ENCODE measurements at places on chromosomes 1 and 21.

DNA sequence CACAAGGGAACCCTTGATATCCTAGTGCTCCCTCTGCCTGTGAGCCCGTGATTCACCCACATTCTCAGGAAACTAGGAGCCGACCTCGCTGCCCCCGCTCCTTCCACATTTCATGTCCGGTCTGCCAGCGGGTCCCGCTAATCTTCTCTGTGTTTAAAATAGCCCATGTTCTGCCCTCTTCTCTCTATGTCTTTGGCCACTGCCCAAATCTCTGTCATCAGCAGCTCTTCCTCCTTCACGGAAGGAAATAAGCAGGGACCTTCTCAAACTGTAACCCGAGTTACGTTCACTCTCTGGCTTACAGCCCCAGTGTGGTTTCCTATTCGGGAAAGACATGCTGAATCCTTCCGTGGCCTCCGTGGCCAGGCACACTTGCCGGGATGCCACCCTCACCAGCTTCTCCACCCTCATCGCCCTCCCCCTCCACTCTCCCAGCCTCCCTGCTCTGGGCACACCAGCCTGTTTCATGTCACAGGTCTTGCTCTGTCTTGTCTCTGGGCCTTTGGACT is 21.1 kb upstream of the UBXN10 start:
- H3K27ac ChIP-seq, result no peak overlapping the region
- no peak overlapping the region for H3K4me3 ChIP-seq
- no peaks in the 10 kb centered on the region for H3K4me1 ChIP-seq
- H3K36me3 ChIP-seq, result no peaks in the 10 kb centered on the region
- DNase-seq, result no peak

DNA sequence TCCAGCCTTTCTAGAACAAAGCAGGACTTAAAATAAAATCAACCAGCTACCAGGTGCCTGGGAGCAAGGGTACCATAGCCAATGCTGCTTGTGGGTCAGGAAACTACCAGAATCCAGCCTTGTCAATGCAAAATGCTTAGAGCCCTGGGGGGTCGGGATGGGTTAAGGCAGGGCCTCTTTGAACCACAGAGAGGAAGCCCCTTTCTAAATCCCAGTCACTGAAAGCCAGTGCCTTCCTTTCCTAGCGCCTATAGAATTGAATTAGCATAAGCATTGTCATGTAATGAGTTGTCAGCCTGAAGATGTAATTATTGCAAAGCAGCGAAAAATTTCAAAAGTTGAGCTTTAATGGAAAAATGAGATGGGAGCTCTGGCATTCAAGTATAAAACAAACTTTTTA is 176.6 kb upstream of the DAB1 start:
- H3K36me3 ChIP-seq, result no peaks in the 10 kb centered on the region
- H3K4me3 ChIP-seq, result no peak overlapping the region
- no peaks in the 10 kb centered on the region for H3K4me1 ChIP-seq
- DNase-seq, result no peak
- no peak overlapping the region for H3K27ac ChIP-seq

DNA sequence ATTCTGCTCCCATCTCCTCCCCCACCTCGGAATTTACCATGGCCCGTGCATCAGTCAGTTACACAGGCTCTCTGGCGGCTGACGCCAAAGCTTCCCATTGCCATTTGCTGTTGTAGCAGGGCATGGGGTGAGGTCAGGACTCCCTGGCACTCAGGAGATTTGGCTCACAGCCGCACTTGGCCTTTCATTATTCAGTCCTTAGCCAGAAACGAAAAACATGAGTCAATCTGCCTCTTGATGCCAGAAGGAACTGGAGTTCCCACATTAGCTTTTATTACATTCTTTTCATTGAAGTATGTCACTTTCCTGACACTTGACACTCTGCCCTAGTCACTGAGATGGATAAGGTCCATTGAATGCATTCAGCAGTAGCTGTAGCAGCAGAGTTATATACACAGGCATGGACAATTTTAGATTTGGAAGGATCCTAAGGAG is 260.6 kb downstream of the CACNA1E start:
- H3K36me3 ChIP-seq, result no peaks in the 10 kb centered on the region
- no peak for DNase-seq
- H3K4me3 ChIP-seq, result no peak overlapping the region
- no peak overlapping the region for H3K27ac ChIP-seq
- H3K4me1 ChIP-seq, result no peaks in the 10 kb centered on the region

DNA sequence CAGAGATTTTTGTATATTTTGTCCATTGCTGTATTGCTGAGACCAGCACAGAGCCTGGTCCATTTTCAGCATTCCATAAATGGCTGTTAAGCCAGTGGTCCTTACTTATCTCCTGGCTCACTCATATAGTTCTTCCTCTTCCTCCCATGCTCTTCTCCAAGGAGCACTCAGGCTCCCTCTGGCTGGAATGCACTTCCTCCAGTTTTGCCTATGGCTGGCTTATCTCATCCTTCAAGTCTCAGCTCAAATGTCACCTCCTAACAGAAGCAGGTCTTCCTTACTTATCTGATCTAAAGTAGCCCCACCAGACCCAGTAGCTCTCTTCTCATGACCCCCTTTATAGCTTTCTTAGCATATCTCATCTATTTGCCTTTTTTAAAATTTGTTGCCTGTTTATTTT is 146.9 kb downstream of the SLC30A10 start:
- DNase-seq, result no peak
- no peaks in the 10 kb centered on the region for H3K27me3 ChIP-seq
- no peaks in the 10 kb centered on the region for H3K4me1 ChIP-seq
- no peaks in the 10 kb centered on the region for H3K36me3 ChIP-seq

GRCh38 chr1:37849480-37849879 is 9.9 kb downstream of the MTF1 start:
- H3K36me3 ChIP-seq, result peaks cover 30% of the 10 kb centered on the region
- DNase-seq, result no peak
- H3K27ac ChIP-seq, result no peak overlapping the region
- H3K4me3 ChIP-seq, result no peak overlapping the region

GRCh38 chr1:91700771-91701471 is 185.0 kb downstream of the TGFBR3 start:
- peaks cover 37% of the 10 kb centered on the region for H3K4me1 ChIP-seq
- DNase-seq, result no peak
- H3K27ac ChIP-seq, result no peak overlapping the region
- peaks cover 75% of the 10 kb centered on the region for H3K36me3 ChIP-seq

DNA sequence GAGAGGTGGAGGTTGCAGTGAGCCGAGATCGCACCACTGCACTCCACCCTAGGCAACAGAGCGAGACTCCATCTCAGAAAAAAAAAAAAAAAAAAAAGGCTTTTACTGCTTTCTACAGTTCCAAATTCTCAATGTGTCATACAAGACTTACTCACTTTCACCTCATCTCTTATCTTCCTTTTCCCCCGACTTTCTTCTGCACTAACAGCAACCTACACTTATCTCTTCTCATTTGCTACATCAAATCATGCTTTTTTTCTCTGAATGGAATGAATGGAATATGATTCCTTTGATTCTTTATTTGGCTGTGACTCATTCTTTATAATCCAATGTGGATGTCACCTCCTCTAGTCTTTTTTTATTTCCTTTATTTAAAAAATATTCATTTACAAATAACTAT is 168.4 kb upstream of the DMRTA2 start:
- H3K4me1 ChIP-seq, result no peaks in the 10 kb centered on the region
- H3K27ac ChIP-seq, result no peak overlapping the region
- no peaks in the 10 kb centered on the region for H3K27me3 ChIP-seq
- H3K36me3 ChIP-seq, result peaks cover 15% of the 10 kb centered on the region

GRCh38 chr1:8134546-8135235 is 108.6 kb upstream of the ERRFI1 start:
- peaks cover 25% of the 10 kb centered on the region for H3K27me3 ChIP-seq
- no peaks in the 10 kb centered on the region for H3K4me1 ChIP-seq
- no peak overlapping the region for H3K4me3 ChIP-seq
- H3K36me3 ChIP-seq, result no peaks in the 10 kb centered on the region

DNA sequence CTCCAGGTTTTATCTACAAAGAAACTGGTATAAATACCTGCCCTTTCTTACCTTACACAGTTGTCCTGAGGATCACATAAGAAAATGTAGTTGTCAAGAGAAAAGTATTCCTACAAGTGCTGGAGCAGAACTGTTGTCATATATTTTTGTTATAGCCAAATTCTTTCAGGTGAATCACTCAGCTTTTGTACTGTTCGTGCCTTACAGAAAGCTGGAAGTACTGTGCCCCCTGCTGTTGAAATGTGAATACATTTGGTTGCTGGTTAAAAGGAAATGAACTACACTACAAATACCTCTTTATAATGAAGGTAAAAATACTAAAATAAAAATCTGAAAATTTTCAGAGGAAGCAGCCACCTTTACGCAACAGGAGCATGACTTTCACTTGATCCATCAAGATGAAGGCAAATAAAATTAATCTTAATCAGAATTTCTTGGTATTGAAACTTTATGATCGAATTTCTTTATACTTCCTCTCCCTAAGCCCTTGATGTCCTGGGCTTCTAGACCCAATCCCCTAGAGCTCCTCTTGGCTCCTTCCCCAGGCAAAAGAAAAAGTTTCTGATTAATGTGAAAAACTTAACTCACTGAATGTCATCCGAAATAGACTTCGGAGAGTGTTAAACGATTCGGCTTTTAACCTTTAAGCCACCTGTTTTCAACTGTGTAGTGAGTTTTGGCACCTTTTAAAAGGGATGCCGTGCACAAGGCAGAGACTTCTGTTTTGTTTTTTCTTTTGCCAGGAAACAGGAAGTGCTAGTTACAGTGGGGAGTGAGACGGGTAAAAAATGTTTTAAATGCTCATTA is 12.5 kb downstream of the CHML start:
- peaks cover 7% of the 10 kb centered on the region for H3K36me3 ChIP-seq
- H3K4me1 ChIP-seq, result peaks cover 11% of the 10 kb centered on the region
- H3K27me3 ChIP-seq, result no peaks in the 10 kb centered on the region
- H3K4me3 ChIP-seq, result peak overlapping the region; percentile 9
- DNase-seq, result peak; percentile 39

DNA sequence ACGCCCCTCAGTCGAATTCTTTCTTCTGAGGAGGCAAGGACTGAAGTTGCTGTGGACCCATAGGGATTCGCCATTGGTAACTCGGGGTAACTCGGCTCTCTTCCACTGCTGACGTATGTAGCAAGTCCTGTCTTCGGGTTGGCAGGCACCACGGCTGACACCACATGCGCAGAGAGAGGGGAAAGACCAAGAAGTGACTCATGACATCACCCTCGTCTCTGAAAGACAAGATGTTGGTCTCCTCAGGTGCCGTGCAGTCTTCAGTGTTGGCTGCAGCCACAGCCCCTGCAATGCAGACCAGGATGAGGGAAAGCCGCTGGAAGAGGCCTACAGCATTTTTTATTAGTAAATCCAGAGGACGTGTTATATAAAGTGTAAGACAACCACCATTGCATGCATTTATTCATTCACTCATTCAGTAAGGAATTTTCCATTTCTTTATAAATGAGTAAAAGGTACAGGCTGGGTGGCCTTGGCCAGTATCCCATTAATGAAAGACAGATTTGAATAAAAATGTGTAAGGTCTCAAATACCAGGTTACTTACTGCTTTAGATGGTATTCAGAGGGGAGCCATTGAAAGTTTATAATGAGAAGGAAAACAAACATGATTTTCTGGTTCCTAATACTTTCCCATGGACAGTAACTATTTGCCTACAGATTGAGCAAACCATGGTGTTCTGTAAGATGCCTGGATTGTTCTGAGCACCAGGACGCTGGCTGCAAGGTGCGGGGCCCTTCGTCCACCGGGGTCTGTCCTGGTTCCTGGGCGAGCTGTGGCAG is 50.7 kb upstream of the IRF2BP2 start:
- no peak overlapping the region for H3K4me3 ChIP-seq
- no peak overlapping the region for H3K27ac ChIP-seq
- peaks cover 1% of the 10 kb centered on the region for H3K27me3 ChIP-seq
- no peaks in the 10 kb centered on the region for H3K36me3 ChIP-seq
- no peak for DNase-seq
- H3K4me1 ChIP-seq, result peaks cover 5% of the 10 kb centered on the region

GRCh38 chr1:14968251-14968851 is 185.2 kb upstream of the TMEM51 start:
- no peak for DNase-seq
- H3K36me3 ChIP-seq, result no peaks in the 10 kb centered on the region
- H3K4me1 ChIP-seq, result peaks cover 17% of the 10 kb centered on the region
- H3K4me3 ChIP-seq, result no peak overlapping the region
- peaks cover 2% of the 10 kb centered on the region for H3K27me3 ChIP-seq

GRCh38 chr1:17643861-17644703 is 104.6 kb downstream of the ARHGEF10L start:
- no peak for DNase-seq
- H3K36me3 ChIP-seq, result no peaks in the 10 kb centered on the region
- no peak overlapping the region for H3K27ac ChIP-seq

- no peak for DNase-seq
- H3K27ac ChIP-seq, result peak overlapping the region; percentile 88
- H3K4me1 ChIP-seq, result peaks cover 89% of the 10 kb centered on the region
- peaks cover 76% of the 10 kb centered on the region for H3K36me3 ChIP-seq
- no peak overlapping the region for H3K4me3 ChIP-seq
Observed at GRCh38 chr1:224378855-224379631, 22.4 kb downstream of the CNIH4 start.

GRCh38 chr1:22761821-22762220 is 51.2 kb downstream of the EPHB2 start:
- no peaks in the 10 kb centered on the region for H3K4me1 ChIP-seq
- no peaks in the 10 kb centered on the region for H3K36me3 ChIP-seq
- H3K27me3 ChIP-seq, result peaks cover 2% of the 10 kb centered on the region

- H3K4me3 ChIP-seq, result no peak overlapping the region
- H3K4me1 ChIP-seq, result no peaks in the 10 kb centered on the region
- no peaks in the 10 kb centered on the region for H3K27me3 ChIP-seq
- no peak overlapping the region for H3K27ac ChIP-seq
Observed at GRCh38 chr1:231828182-231828920, 201.8 kb downstream of the DISC1 start.

- DNase-seq, result peak; percentile 58
- peaks cover 31% of the 10 kb centered on the region for H3K36me3 ChIP-seq
- peaks cover 50% of the 10 kb centered on the region for H3K4me1 ChIP-seq
- H3K27ac ChIP-seq, result peak overlapping the region; percentile 95
- H3K4me3 ChIP-seq, result peak overlapping the region; percentile 93
Observed at GRCh38 chr1:27342391-27342777, 562 bp downstream of the SYTL1 start.

Data from activated CD4-positive, alpha-beta memory T cell treated with anti-CD3 and anti-CD28 coated beads, Interleukin-2, amount 10 ng/mL, durations not matched to agents 7 days and 5 days (primary cell).